ENCODE measurements at places on chromosomes 16 and 17.

- no peak for DNase-seq
These were observed 129.0 kb downstream of the CCDC182 start for GRCh38 chr17:57615836-57616757.

GRCh38 chr16:63925221-63925620, 1196.6 kb downstream of the CDH11 start:
- DNase-seq = no peak

GRCh38 chr16:81273223-81273950, 34.9 kb downstream of the BCO1 start:
- no peak for DNase-seq

DNA sequence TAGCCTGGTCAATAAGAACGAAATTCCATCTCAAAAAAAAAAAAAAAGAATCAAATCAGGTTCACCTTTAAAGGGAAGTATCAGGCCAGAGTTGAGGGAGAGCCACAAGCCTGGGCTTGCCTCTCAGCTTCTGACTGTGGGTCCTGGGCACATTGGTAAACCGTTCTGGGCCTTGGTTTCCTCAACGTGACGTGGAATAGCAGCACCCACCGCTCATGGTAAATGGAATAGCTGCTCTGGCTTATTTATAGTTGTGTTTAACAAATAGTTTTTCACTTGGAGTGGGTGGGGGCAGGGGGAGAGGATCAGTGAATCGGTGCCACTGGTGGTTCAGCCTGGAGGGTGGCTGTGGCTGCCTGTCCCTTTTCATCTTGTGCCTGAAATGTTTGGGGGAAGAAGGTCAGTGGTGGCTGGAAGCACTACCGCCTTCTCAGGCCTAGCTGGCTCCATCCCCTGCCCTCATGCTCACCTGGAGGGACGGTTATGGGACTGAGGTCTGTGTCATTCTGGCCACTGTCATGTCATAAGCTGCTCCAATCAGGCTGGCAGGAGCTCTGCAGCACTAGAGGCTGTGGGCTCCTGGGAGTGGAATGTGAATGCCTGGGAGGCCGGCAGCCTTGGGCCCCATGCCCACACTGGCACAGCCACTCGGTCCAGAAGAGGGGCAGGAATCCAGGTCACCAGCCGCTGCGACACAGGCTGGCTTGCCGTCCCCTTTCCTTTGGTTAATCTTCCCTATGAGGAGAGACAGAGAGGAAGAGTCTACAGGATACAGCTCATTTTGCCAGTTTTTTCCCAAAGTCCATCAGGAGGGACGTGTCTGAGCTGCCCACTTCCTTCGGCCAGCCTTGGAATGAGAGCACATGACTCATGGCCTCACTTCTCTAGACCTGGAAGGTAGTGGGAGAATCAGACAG, 27.0 kb downstream of the CCR7 start:
- DNase-seq = no peak

DNA sequence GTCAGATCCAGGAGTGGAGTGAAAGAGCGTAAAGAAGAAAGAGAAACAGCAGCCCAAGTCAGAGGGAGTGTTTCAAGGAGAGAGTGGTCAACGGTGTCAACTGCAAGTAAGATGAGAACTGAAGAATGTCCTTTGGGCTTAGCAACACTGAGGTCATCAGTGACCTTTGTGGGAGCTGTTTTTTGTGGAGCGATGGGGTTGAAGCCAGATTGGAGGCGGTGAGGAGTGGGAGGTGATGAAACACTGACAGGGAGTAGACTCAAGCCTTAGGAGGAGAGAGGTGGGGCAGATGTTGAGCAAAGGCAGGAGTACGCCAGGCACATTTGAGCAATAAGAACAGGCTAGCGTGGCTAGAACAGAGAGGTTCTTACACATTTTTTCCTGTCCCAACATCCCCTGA, 103.7 kb upstream of the GNAO1 start:
- DNase-seq = no peak

DNA sequence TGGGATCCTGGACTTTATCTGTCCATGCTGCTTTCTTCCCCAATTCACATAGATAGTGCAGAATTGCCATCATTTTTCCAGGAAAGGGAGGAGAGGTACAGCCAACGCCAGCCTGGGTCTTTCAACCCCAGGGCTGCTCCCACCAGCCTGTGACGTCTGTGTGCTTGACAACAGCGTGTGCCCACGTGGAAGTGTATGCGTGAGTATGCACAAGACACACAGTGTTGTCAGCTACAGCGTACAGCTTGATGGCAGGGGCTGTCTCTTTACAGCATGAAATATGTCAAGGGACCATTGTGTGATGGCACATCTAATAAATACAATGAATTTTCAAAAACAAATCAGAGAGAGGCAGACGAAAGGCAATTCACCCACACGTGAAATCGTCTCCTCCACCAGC, 62.3 kb downstream of the GSG1L start:
- DNase-seq = no peak

Measured in progenitor cell of endocrine pancreas (in vitro differentiated cells).